ENCODE measurements at places on chromosomes 3 and 15.

- no peak for DNase-seq
These were observed 12.6 kb upstream of the ADPGK start for GRCh38 chr15:72796210-72796514.

DNA sequence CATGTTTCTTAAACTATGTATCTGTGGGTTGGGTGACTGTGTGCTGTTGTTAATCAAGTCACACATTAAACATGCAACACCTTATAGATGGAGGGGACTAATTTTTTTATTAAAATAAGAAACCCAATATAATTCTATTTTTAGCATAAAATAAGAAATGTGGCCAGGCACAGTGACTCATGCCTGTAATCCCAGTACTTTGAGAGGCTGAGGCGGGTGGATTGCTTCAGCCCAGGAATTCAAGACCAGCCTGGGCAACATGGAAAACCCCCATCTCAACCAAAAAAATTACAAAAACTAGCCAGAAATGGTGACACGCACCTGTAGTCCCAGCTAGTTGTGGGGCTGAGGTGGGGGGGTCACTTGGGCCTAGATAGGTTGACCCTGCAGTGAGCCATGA is 1021.0 kb downstream of the EPHA3 start:
- no peak for DNase-seq

GRCh38 chr3:141071681-141072260 is 20.6 kb downstream of the SPSB4 start:
- DNase-seq = no peak

DNA sequence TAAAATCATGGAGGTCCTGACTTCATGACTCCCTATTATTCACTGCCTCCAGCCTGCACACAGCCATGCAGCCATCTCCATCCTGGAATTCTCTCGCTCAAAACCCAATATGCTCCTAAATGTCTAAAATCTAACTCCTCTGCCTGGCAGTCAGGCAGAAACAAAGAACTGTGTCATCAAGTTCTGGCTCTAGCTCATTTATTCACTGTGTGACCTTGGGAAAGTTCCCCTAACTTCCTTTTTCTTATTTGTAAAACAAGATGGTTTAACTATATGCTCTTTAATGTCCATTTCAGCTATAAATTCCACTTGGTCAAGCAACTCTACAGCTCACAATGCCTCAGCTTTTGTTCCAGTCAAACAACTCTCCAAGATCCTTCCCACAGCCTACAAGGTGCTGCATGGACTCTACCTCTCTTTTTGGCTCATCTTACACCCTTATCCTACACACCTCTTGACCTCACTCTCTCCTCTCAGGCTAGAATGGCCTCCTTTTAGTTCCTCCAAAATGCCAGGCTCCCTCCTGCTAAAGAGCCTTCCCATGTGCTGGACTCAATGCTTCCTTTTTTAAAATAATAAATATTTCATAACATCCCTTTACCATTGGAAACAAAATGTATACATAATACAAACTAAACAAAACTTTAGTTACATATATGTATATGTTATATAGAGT is 16.4 kb downstream of the PIK3CB start:
- DNase-seq = no peak

DNA sequence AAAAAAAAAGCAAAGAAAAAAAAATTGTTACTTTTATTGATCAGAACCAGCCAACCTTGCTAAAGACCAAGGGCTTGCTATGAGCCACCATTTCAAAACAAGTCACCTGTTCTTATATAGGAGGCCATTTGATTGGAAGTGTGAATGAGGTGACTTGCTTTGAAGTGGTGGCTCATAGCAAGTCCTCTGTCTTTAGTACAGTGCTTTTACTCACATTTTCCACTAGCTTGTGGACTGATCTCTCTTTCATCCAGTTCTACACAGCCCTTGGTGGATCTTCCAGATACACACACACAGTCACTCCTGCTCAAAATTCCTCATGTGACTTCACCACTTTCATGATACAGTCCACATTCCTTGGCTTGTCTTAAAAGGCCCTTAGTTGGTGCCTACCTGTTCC is 13.5 kb downstream of the CLSTN2 start:
- no peak for DNase-seq

GRCh38 chr3:8103954-8104353 is 397.7 kb upstream of the LMCD1 start:
- DNase-seq = no peak

DNA sequence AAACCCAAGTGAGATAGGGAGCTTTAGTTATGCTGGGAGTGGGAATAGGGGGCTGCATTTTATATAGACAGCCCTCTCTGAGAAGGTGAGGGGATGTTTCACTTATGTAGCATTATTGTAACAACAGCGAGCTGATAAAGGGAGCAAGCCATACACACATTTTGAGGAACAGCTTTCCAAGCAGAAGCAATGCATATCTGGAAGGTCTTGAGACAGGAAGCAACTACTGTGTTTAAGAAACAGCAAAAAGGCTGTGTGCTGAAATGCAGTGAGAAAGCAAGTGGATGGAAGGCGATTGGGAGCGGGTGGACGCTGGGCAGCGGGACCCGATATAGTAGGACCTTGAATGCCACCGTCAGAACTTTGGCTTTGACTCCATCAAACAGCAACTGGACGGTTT is 155.9 kb upstream of the TBL1XR1 start:
- DNase-seq = no peak

DNA sequence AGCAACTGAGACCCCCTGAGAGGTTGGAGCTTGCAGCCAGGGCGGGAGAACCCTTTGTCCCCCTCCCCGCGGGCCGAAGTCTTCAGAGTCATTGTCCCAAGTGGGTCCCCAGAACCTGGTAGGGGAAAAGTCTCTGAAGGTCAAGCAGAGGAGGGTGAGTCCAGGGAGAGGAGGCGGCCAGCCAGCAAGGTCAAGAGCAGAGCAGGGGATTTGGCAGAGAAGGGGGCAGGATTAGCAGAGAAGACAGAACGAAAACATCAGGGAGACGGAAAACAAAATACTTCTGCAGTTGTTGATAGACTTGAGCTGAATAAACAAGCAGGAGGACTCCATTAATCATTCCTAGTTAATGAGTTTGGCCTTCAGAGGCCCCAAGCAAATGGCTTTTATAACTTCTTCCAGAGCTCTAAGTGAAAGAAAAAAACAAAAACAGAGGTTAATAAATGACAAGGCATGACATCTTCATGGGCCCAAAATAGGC is 66.7 kb downstream of the GRIP2 start:
- DNase-seq = no peak

DNA sequence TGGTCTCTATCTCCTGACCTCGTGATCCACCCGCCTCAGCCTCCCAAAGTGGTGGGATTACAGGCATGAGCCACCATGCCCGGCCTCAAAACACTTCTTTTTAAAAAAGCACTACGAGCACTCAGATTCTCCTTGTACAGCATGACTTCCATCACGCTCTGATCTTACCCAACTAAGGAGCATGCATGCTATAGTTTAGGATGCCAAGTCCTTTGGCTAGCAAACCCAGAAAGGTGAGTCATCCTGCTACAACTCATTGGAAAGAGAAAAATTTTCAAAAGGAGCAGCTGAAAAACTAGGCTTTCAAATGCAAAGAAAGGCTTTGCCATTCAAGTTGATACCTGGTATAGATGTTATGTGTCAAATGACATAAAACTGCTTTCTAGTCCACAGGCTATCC is 70.3 kb upstream of the PRICKLE2 start:
- DNase-seq = no peak

DNA sequence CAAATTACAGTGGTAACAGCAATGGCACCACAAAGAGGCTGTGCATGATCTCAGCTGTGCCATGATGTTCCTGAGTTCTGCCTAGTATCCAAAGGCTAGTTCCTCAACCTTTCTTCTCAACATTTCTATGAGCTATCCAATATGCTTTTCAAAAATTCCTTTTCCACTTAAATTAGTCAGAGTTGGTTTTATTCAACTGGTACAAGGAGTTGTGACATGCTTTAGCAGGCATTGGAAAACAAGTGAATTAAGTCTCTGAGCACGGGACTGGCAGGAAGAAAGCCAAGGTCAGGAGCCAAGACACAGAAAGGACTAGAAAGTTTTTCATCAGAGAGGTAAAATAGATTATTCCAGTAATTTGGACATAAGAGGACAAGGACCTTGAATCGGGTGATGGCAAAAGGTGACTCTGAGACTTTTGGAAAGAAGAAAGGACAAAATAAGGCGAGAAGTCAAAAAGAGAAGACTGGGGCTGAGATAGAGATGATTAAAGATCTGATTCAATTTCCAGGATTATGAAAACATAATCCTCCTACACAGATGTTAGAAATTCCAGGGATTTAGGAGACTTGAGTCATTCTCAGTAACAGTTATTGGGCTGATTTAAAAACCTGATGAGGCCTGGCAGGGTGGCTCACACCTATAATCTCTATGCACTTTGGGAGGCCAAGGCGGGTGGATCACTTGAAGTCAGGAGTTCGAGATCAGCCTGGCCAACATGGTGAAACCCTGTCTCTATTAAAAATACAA is 36.1 kb downstream of the PBRM1 start:
- DNase-seq = no peak

DNA sequence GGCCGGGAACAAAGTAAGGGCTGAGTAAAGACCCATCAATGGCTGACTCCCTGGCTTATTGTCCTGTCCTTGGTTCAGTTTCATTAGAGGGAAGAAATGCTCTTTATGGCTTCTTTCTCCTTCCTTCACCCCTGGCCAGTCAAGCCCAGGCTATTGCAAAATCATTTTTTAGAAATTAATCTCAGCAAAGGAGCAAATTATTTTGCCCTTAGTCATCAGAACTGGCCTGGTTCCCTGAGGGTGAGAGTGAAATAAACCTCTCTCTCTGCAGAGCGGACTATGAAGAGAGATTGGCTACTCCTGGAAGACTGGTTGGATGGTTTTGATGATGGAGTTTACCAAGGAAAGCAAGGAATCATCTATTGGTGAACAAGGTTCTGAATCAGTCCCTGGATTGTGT is 52.7 kb upstream of the OXTR start:
- no peak for DNase-seq

DNA sequence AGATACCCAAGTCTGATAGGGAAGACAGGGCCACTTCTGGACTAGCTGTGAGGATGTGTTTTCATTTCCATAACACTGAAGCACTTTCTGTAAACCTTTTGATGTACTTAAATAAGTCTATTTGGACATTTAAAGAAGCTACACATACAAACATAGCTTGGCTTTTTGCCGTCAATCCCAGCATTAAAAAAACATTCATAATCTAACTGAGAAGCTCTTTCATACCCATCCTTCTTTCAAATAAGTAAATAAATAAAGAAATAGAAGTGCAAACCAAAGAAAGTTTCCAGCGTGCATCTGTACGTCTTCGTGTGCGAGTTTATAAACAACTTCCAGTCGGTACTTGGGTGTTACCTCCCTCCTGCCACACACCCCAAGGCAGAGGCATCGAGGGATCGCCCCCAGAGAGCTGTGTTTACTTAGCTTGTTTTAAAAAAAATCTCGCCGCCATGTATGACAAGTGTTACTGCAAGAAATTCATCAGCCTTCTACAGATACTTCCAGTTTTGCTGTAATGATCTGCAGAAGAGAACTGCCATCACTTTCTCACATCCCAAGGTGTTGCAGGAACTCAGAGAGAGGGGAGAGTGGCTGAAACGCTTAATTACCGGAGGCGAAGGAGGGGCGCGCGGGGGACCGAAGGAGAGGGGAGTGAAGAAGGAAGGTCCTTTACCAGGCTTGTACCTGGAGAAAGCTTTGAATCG is 9.0 kb upstream of the MEIS2 start:
- no peak for DNase-seq

GRCh38 chr3:32882603-32883025 is 64.8 kb downstream of the TRIM71 start:
- DNase-seq = peak; percentile 62

DNA sequence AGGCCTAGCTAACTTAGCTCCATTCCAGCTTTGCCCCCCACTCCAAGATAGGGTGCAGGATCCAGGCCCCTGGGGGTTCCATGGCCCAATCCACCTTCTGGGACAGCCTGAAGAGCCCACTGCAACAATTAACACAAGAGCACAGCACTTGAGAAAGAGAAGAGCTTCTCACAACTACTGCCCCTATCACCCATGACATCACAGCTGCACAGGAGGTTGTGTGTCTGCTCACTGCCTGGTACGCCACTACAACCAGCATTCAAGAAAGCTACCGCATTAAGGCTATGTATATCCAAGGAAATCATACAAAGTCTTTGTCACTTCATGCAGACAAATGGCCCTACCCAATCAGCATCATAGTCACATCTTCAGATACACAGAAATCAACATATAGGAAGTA is 62.0 kb downstream of the MYO5A start:
- no peak for DNase-seq

- DNase-seq = no peak
These were observed 55.8 kb upstream of the VILL start for GRCh38 chr3:37934631-37935289.

GRCh38 chr3:158460926-158461325 is 110.1 kb upstream of the MLF1 start:
- DNase-seq = no peak

DNA sequence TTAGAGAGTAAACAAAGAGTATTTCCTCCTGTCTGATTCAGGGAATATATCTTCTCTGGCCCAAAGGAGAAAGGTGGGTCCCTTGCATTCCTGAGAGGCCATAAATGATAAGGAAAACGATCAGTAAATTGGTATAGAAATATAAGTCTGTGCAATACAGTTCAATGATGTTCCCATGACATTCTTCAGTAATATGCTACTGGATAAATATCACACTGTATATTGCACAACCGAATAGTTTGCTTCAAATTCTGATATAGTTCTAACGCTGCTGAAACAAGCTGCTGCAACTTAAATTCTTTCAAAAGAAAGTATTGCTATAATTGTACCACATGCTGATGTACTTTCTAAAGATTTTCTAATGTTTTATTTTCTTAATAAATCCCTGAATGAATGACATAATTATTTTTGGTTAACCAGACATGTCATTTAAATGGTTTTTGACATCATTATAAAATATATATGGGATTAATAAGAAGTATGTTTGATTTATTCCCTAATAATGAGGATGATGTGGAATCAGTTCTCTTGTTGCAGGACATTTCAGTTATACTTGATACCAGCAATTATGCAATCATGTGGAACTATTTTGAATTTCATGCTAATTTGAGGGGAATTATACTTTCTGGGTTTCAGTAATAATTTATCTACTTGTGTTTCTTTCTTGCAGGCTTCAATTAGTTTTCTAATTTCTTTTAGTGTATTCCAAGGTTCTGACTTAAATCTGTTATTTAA is 44.9 kb downstream of the FGF7 start:
- DNase-seq = no peak

DNA sequence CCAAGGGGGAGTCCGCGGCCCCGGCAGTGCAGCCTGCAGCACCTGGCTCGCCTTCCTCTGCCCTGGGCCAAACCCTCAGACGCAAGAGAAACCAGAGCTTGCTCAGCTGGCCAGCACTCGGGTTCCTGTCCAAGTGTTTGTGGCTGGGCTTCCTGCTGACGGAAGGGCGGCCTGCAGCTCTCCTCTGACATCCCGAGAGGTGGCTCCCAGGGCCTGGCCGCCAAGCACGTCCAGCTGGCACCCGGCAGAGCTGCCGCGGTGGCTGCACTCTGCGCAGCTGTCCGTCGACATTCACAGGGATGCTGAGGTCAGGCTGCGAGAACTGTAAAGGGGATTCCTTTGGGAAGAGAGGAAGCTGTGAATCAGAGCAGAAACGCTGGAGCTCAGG is 85.6 kb downstream of the CPN2 start:
- DNase-seq = no peak

Measured in Jurkat, Clone E6-1 (cell line).